ENCODE measurements at places on chromosomes 6 and 20.

DNA sequence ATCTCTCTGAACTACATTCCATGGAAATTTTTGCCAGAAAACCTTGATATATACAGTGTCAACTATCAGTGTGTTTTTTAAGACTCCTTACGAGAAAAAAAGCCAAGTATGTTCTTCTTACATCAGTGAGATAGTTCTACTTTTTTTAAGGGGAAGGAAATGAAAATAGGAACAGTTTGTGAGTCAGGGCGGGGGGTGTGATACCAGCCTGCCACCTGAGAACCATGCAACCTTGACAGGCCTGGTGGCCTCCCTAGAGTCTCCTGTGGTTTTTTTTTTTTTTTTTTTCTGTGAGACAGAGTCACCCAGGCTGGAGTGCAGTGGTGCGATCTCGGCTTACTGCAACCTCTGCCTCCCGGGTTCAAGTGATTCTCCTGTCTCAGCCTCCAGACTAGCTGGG lies 96.3 kb upstream of the GCM1 start:
- DNase-seq = no peak

GRCh38 chr6:22363166-22363713 lies 66.4 kb upstream of the PRL start:
- DNase-seq = no peak

GRCh38 chr6:85419046-85419759 lies 30.7 kb upstream of the NT5E start:
- no peak for DNase-seq

GRCh38 chr6:149936743-149937142 lies 5.1 kb upstream of the ULBP2 start:
- no peak for DNase-seq

Measured in T-helper 9 cell (primary cell).